ENCODE measurements at places on chromosomes 5 and 9. TPM values are rescaled to one million over a fixed set of nuclear protein-coding genes. Genes with fewer than 3 reads are reported as not detected.

DNA sequence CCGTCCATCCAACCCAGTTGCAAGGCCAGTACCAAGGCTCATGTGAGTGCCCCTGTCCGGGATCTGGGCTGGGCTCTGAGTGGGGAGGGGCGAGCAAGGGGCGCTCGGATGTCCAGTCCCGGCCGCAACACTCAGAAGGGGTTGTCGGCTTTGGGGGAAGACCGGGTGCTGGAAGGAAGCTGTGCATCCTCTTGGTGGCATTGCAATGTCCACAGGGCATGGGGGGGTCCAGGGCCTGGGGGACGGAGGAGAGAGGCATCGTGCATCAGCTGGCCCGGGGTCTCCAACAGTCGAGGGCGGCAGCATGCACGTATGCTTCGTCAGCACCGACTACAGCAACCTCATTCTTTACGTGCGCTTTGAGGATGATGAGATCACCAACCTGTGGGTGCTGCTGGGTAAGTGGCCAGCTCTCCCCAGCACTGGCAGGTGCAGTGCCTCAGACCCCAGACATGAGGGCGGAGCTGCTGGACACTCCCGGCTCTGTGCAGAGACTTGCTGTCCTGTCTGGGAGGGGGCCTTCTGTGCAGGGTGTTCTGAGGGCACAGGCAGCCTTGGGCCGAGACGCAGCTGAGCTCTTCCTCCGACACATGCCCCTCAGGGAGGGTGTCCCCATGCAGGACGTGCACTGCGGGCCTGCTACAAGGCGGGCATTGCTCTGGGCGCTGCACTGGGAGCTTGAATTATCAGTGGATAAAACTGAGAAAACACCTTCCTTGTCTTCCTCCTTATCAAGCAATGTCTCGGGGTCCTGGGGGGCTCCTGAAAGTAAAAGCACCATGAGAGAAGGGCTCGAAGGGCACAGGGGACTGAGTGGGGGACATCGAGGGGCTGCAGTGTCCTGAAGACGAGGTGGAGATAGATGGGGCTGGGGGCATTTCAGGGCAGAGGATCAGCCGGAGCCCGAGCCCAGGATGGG is 22.5 kb downstream of the GLT6D1 start:
- H3K27ac ChIP-seq, result no peak overlapping the region
- H3K4me1 ChIP-seq, result no peaks in the 10 kb centered on the region
- DNase-seq, result peak; percentile 30
- no peaks in the 10 kb centered on the region for H3K36me3 ChIP-seq
- H3K27me3 ChIP-seq, result no peaks in the 10 kb centered on the region
- no peak overlapping the region for H3K4me3 ChIP-seq

DNA sequence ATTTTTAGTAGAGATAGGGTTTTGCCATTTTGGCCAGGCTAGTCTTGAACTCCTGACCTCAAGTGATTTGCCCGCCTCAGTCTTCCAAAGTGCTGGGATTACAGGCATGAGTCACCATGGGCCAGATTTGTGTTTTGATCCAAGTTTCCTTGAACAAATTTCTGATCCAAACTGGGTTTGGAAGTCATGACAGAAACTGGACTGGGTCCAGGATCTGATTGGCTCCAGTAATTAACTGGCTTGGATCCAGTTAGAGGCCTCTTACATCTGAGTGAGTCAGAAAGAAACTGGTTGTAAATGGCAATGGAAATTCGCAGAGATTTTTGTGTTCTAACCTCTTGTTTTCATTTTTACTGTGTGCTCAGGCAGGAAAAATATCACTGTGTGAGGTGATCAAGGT is 141.6 kb downstream of the SLC25A46 start:
- H3K27ac ChIP-seq, result no peak overlapping the region
- H3K4me3 ChIP-seq, result no peak overlapping the region
- H3K4me1 ChIP-seq, result no peaks in the 10 kb centered on the region
- DNase-seq, result no peak
- no peaks in the 10 kb centered on the region for H3K27me3 ChIP-seq
- H3K36me3 ChIP-seq, result no peaks in the 10 kb centered on the region

- H3K4me1 ChIP-seq, result no peaks in the 10 kb centered on the region
- peak; percentile 97 for DNase-seq
- no peaks in the 10 kb centered on the region for H3K27me3 ChIP-seq
- no peaks in the 10 kb centered on the region for H3K36me3 ChIP-seq
- peak overlapping the region; percentile 94 for H3K27ac ChIP-seq
Measured at GRCh38 chr5:172733131-172733973, 37.6 kb downstream of the DUSP1 start.

Gene PRRX2
- 6.9 TPM for total RNA-seq

Gene IL4
- total RNA-seq, result not detected

- H3K27ac ChIP-seq, result no peak overlapping the region
- no peak overlapping the region for H3K4me3 ChIP-seq
- H3K27me3 ChIP-seq, result peaks cover 14% of the 10 kb centered on the region
- H3K36me3 ChIP-seq, result no peaks in the 10 kb centered on the region
- no peak for DNase-seq
Measured at GRCh38 chr5:181054871-181055459, 14.9 kb downstream of the BTNL9 start.

DNA sequence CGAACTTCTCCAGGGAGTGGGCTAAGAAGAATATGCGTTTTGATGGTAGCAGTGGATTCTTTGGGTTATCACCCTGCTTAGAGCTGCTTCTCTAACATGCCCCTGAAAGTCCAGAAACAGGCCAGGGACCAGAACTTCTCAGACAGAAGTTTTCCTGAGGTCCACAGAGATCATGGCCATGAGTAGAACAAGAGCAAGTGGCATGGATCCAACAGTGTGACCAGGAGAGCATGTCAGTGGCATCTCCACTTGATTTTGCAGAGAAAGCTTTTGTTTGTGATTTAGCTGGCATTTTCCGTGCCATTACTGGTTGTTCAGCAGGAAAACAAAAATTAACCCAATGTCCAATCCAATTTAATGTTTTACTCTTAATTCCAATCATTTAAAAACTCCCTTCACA is 298.5 kb upstream of the CD180 start:
- H3K4me3 ChIP-seq, result no peak overlapping the region
- no peak for DNase-seq
- no peak overlapping the region for H3K27ac ChIP-seq
- no peaks in the 10 kb centered on the region for H3K4me1 ChIP-seq
- H3K36me3 ChIP-seq, result no peaks in the 10 kb centered on the region

- H3K27me3 ChIP-seq, result no peaks in the 10 kb centered on the region
- H3K27ac ChIP-seq, result peak overlapping the region; percentile 99
- H3K36me3 ChIP-seq, result peaks cover 16% of the 10 kb centered on the region
Measured at GRCh38 chr5:154860123-154860522, 1.7 kb downstream of the CNOT8 start.

- H3K36me3 ChIP-seq, result no peaks in the 10 kb centered on the region
- H3K27me3 ChIP-seq, result no peaks in the 10 kb centered on the region
- H3K4me1 ChIP-seq, result no peaks in the 10 kb centered on the region
- DNase-seq, result no peak
Measured at GRCh38 chr9:124776954-124777648, at the start of gene OLFML2A. TSS of gene OLFML2A (plus strand) at chr9:124777133. CDS start at chr9:124777271, 138 bp downstream.

DNA sequence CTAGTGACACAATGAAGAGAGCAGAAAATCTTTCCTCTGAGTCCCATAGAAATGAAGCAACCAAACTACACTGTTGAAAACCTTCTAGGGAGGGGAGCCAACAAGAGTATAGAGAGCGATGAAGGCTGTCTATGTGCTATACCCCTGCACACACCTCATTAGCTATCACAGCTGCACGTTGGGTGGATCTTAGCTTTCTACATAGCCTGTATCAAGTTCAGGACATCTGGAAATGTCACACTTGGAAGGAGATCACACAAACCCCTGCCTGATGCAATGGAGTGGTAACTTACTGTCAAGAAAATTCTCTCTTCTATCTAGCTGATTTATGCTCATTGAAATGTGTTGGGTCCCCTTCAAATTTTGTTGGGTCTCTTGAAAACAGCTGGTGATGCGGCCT is 127.0 kb upstream of the NTRK2 start:
- no peak overlapping the region for H3K27ac ChIP-seq
- H3K4me3 ChIP-seq, result no peak overlapping the region
- no peaks in the 10 kb centered on the region for H3K4me1 ChIP-seq
- no peak for DNase-seq

Gene NDUFS6
- 130 TPM for total RNA-seq

- no peaks in the 10 kb centered on the region for H3K4me1 ChIP-seq
- no peak for DNase-seq
- H3K27me3 ChIP-seq, result no peaks in the 10 kb centered on the region
- no peak overlapping the region for H3K4me3 ChIP-seq
- H3K27ac ChIP-seq, result no peak overlapping the region
- H3K36me3 ChIP-seq, result no peaks in the 10 kb centered on the region
Measured at GRCh38 chr5:104903941-104904340, 1341.4 kb upstream of the NUDT12 start.

Gene ALDOB
- 0.85 TPM for total RNA-seq

Gene TMOD1
- total RNA-seq, result 118 TPM

GRCh38 chr5:124605541-124605940 is 140.9 kb downstream of the ZNF608 start:
- no peak overlapping the region for H3K4me3 ChIP-seq
- no peaks in the 10 kb centered on the region for H3K36me3 ChIP-seq
- DNase-seq, result no peak
- peaks cover 14% of the 10 kb centered on the region for H3K4me1 ChIP-seq
- H3K27ac ChIP-seq, result peak overlapping the region; percentile 38

Data from right atrium auricular region (tissue), 2 donors.